A673 (cell line): ENCODE measurements at places on chromosomes 7 and 10.

DNA sequence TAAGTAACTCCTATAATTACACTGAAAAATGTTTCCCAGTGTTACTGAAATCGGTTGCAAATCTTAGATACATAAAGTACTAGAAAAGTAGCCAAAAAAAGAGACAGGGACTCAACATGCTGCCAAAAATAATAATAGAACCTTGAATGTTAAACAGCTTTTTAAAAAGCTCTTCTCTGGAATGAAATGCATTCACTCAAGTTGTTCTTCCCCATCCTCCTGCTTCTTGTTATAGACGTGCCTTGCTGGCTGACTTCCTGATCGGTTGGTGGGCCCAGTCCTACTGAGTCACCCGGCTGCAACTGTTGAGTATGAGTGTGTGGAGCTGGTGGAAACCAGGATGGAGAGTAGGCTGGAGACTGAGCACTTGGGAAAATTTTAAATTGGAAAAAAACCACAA, 30.6 kb upstream of the RAPGEF5 start:
- no peak overlapping the region for H3K27ac ChIP-seq
- H3K27me3 ChIP-seq = no peaks in the 10 kb centered on the region
- H3K36me3 ChIP-seq = no peaks in the 10 kb centered on the region
- no peak overlapping the region for H3K4me3 ChIP-seq
- DNase-seq = peak; percentile 33
- H3K4me1 ChIP-seq = no peaks in the 10 kb centered on the region

DNA sequence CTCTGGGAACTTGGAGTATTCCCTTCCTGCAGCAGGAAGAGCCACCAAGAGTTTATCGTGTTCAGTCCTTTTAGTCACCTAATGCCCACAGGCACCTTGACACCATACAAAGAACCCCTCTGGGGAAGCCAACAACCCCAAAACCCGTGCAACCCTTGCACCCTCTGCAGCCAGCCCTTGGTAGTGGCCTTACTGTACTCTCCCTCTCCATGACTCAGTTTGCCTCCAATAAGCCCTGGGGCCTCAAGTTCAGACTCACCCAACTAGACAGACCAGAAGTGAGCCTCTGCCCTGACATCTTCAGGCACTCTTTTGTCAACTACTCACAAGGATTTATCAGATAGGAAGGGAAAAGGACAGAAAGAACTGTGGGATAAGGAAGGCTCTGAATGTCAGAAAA, 30.9 kb downstream of the KCNMA1 start:
- no peaks in the 10 kb centered on the region for H3K36me3 ChIP-seq
- H3K27ac ChIP-seq = no peak overlapping the region

GRCh38 chr7:108376206-108376605, 80.0 kb downstream of the NRCAM start:
- no peak overlapping the region for H3K27ac ChIP-seq
- no peaks in the 10 kb centered on the region for H3K27me3 ChIP-seq
- H3K4me3 ChIP-seq = no peak overlapping the region
- H3K4me1 ChIP-seq = no peaks in the 10 kb centered on the region
- peaks cover 3% of the 10 kb centered on the region for H3K36me3 ChIP-seq
- DNase-seq = no peak

- no peaks in the 10 kb centered on the region for H3K4me1 ChIP-seq
- no peak overlapping the region for H3K27ac ChIP-seq
- no peak overlapping the region for H3K4me3 ChIP-seq
- H3K27me3 ChIP-seq = no peaks in the 10 kb centered on the region
- no peaks in the 10 kb centered on the region for H3K36me3 ChIP-seq
- no peak for DNase-seq
Measured at GRCh38 chr10:126955396-126955795, 50.2 kb downstream of the DOCK1 start.

DNA sequence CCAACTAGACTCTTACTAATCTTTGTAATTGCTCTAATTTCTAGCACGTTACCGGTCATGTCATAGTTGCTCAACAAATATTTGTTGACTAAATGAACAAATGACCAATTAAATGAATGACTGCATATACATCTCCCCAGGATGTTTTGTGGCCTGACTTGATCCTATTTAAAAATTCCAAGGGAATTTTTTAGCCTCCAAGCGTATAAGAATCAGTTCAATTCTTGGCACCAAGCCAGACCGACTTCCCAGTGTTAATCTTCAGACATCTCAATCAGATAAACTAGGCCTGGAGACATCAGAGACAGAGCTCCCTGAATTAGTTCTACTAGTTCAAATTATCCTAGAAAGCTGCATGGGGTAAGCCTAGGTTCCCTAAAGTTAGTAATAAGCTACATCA, 96.0 kb downstream of the GSAP start:
- DNase-seq = peak; percentile 60
- no peak overlapping the region for H3K27ac ChIP-seq
- no peaks in the 10 kb centered on the region for H3K27me3 ChIP-seq
- no peaks in the 10 kb centered on the region for H3K4me1 ChIP-seq

DNA sequence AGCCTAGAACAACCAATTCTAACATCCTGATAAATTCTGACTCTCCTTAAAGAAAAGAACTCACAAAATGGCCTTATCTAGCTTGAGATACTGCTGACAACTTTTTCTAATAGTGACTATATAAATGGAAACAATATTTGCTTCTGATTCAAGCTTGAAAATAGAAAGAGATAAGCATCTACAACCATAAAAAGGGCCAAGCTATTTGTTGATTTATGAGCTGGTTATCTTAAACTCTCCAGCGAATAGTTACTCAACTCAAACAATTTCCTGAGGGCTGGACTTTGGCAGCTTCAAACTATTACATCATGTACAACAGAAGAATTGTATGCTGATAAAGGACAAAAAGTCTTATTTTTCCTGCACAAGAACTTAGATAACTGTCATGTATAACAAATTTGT, 4.6 kb downstream of the USP54 start:
- peak; percentile 68 for DNase-seq
- peak overlapping the region; percentile 69 for H3K27ac ChIP-seq
- H3K4me3 ChIP-seq = no peak overlapping the region
- no peaks in the 10 kb centered on the region for H3K27me3 ChIP-seq
- peaks cover 26% of the 10 kb centered on the region for H3K4me1 ChIP-seq
- H3K36me3 ChIP-seq = no peaks in the 10 kb centered on the region

- peaks cover 33% of the 10 kb centered on the region for H3K4me1 ChIP-seq
- no peaks in the 10 kb centered on the region for H3K36me3 ChIP-seq
- peak overlapping the region; percentile 80 for H3K4me3 ChIP-seq
- peak; percentile 90 for DNase-seq
- no peaks in the 10 kb centered on the region for H3K27me3 ChIP-seq
Measured at GRCh38 chr10:91409069-91409868, 875 bp upstream of the HECTD2 start.

DNA sequence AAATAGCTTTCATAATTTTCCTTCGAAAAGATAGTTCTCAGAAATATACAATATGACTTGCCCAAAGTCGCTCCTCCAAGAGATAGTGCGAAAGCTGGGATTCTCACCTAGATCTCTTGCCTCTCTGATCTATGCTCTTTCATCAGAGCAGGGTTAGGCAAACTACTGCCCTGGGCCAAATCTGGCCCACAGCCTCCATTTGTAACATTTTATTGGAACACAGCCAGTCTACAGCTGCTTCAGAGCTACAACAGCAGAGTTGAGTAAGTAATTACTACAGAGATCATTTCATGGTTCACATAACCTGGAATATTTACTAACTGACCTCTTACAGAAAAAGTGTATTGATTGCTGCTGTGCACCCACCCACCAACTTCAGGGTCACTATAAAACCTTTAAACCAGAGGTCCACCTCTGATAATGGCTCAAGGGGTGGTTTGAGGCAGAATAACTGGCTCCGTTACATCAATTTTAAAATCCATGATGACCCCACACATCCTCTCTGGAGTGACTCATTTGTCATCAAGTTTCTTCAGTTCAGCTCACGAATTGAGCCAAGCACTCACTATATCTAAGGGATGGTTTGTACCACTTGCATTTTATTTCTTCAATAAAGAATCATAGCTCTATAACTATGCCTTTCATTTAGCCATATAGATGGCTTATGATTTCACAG, 1019.0 kb downstream of the XPNPEP1 start:
- peak; percentile 14 for DNase-seq
- no peaks in the 10 kb centered on the region for H3K36me3 ChIP-seq
- no peak overlapping the region for H3K27ac ChIP-seq
- no peaks in the 10 kb centered on the region for H3K27me3 ChIP-seq
- H3K4me3 ChIP-seq = no peak overlapping the region
- H3K4me1 ChIP-seq = no peaks in the 10 kb centered on the region

- H3K4me1 ChIP-seq = peaks cover 23% of the 10 kb centered on the region
- H3K27me3 ChIP-seq = no peaks in the 10 kb centered on the region
- no peaks in the 10 kb centered on the region for H3K36me3 ChIP-seq
- DNase-seq = peak; percentile 84
- H3K4me3 ChIP-seq = no peak overlapping the region
- H3K27ac ChIP-seq = no peak overlapping the region
Measured at GRCh38 chr7:138886501-138886917, 88.5 kb upstream of the ATP6V0A4 start.
